ENCODE measurements at places on chromosomes 3 and 15.

GRCh38 chr3:17151598-17152373, 267.0 kb downstream of the PLCL2 start:
- peak; percentile 91 for DNase-seq

DNA sequence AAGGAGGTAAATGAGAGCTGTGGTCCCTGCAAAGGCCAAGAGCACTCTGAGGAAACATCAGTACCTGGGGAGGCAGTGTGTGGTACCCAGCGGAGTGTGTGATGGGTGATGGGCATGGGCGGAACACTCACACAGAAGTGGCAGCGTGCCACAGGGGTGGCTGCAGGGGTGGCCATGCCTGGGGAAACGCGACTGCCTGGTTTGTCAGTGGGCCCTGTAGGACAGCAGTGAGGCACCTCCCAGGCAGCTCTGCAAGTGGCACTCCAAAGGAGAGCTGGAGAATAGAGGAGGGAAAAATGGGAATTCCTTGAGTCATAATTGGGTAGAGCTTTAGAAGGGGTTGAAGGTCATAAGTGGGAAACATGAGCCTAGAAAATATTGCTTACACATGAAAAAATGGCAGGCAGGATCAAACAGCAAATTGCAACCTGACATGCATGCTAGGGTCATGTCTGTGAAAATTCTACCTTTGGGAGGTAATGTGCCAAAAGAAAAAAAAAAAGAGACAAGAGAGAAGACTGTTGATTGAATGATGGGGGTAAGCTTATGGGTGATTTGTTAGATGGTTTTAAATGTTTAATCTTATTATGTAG, 138.4 kb downstream of the RPLP1 start:
- DNase-seq: no peak

GRCh38 chr15:66783314-66783713, 81.3 kb downstream of the SMAD6 start:
- no peak for DNase-seq

DNA sequence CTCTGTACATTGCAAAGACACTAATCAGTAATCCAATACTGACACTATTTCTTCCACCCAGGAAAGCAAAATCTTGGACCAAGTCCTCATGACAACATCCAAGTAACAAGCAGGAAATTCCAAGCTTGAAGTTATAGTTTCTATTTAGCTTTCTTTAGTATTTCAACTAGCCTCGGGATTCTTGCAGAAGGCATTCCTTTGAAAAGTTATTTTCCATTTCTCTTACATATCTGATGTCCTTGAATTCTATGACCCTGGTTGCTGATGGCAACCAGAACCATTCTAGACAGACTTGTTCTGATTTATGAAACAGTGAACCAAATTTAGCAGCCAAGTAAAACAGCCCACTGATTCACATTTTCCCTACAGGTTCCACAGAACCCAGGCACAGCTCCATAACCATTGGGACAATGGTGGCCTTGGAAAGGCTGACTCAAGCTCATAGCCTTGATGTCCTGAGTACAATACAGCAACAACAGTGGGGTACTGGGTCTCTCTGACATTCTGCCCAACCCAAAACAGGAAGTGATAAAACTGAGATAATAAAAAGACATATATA, 26.5 kb downstream of the P3H2 start:
- no peak for DNase-seq

- no peak for DNase-seq
Measured at GRCh38 chr3:43411429-43411828, 125.1 kb downstream of the SNRK start.

Data from stimulated activated CD4-positive, alpha-beta T cell treated with anti-CD3 and anti-CD28 coated beads, Interleukin-15, amount 100 ng/mL, for 24 hours (primary cell).